IPS DF 19.7 (cell line): ENCODE measurements at places on chromosomes 4 and X.

- DNase-seq, result no peak
These were observed 46.9 kb upstream of the SLC25A4 start for GRCh38 chr4:185096032-185096653.

- DNase-seq, result no peak
These were observed 16.6 kb upstream of the PITX2 start for GRCh38 chr4:110639207-110640090.

DNA sequence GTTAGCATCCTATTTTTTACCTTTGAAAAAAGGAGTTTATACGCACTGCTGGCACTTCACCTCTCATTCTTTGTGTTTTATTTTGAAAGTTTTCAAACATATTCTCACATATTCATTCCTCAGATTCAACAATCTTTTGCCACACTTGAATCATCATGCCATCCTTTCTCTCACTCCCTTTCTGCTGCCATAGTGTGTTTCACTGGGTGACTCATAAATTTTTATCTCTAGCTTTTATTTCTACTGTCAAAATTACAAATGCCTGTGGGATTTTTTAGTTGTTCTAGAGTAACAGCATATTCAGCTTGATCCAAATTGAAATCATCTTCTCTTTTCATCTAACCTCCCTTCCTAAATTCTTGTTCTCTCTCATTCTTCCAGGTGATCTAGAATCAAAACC is 28.0 kb downstream of the MFSD8 start:
- DNase-seq, result no peak

DNA sequence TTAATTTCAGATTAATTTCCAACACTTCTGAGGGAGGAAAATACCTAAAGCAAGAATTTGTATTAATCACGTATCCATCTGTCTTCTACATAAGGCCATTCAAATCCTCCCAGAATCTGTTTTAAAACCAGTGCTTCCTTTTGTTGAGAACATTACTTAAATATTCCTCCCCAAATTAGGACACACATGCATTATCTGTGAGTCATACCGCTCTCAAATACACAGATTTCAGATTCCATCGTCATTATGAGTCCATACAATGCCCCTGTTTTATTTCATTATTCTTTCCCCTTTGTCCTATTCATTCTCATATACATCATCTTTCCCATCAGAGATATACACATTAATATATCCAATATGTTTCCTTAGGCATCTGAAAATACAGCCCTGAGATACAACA is 57.3 kb upstream of the PRSS12 start:
- no peak for DNase-seq

GRCh38 chr4:102606846-102607450 is 105.8 kb downstream of the NFKB1 start:
- DNase-seq, result no peak

- no peak for DNase-seq
These were observed 119.1 kb upstream of the OTUD4 start for GRCh38 chr4:145299380-145300076.

DNA sequence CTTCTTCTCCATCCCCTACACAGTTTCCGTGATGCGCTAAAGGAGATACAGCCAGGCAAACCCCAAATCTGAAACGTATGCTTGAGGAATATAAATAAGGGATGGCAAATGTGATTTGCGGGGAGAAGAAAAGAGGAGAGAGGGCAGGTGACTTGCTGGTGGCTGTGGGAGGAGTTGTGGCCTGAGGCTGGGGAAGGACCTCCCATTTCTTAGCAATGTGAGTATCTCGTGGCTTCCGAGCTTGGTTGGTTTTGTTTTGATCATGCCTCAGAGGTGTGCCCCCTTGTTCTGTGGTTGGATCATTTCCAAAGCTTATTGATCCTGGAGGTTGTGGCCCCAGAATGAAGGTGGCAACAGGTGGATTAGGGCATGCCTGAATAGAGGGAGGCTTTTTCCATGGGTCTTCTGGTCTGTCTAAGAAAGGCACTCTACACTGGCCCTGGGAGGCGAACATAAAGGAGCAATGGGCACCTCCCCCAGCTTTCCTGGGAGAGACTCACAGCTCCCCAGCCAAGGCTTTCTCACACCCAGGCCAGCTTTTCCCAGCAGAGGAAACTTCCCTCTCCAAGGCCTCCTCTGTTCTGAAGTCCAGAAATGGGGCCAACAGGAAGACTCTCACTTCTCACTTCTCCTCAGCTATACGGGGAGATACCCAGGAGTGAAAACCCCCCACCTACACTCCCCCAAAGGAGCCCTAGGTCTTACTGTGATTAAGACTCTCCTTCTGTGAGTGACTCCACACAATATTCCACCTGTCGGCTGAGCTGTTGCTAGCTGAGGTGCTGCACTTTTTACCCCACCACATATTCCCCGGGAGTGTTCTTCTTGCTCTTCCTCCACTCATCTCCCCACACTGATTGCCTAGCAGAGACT is 40.0 kb downstream of the C4orf51 start:
- no peak for DNase-seq

DNA sequence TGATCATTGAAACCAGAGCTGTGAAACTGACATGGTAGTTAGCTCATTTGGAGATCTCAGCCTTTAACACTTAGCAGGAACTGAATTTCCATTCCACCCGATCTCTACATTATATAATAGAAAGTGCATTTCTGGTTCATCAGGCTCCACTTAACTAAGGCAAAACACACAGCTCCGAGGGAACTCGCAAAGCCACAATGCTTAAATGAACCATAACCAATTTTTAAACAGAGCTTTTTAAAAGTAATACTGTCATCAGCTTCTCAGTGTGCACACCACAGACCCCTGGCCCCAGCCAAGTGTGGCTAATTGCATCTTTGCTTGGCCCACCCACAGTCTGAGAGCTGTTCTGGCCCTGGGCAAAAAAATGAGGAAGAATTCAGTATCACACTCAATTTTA is 66.1 kb downstream of the DCHS2 start:
- DNase-seq, result no peak

DNA sequence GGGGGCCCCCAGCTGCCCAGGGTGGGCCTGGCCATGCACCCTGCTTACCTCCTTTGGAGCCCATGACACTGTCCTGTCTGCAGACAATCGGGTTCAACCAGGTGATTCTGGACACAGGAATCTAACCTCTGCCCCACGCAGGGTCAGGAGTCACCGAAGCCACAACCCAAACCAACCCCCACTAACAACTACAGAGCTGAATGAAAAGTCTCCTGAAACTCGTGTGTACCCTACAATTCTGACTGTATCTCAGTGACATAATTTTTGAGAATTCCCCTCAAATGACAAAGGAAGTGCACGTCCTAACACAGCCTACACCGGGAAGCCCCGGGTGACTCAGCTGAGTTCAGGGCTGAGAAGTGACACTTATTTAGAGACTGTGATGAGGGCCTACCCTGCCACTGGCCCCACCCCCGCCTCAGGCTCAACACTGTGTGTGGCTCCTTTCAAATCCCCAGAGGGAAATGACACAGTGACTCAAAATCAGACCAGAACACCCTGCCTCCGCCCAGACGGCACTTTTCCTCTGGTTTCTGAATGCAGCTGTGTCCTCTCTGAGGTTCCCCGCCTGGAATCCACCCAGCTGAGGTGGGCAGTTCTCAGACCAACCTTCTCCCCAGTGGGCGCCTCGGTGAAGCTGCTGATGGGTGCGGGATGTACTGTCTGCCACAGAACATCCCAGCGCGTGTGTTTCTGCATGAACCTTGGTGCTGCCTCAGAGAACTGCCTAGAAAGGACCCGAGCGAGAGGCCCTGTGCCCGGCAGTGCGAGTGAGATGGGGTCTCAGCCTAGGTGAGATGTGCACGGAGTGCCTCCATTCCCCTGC is 9.9 kb downstream of the TNIP2 start:
- DNase-seq, result no peak

DNA sequence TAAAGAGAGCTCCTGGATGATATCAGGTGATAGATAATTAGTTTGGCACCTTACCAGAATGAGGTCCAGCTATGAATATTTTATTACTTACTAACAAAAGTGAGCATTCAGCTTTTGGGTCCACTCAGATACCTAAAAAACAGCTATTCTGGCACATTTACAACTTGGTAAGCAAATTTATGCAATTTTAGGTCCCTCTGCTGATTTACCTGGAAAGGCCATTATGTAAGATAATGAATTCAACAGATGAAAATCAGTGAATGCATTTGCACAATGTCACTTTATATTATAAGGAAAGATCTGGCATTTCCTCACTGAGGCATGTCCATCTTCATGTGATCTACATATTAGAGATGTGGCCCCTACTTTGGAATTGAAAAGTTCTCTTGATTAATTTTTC is 517.0 kb downstream of the SPRY1 start:
- DNase-seq, result no peak

DNA sequence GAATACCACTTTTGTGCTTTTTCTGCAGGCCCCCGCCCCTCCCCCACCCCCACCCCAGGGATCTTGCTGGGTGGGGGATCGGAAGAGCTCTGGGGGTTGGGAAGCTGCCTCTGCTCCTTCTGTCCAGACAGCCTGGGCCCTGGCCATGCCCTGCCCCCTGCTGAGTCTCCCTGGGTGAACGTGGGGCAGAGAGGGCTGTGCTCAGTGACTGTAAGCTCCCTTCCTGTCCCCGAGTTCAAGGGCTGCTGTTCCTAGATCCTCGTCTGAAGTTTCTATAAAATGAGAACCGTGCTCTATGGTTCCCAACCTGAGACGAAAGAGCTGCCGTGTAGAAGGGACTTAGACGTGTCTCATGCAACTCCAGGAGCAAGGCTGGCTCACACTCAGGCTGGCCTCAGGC is 105.0 kb downstream of the SORCS2 start:
- no peak for DNase-seq

GRCh38 chrX:2793752-2794151 is 35.0 kb upstream of the GYG2 start:
- no peak for DNase-seq

DNA sequence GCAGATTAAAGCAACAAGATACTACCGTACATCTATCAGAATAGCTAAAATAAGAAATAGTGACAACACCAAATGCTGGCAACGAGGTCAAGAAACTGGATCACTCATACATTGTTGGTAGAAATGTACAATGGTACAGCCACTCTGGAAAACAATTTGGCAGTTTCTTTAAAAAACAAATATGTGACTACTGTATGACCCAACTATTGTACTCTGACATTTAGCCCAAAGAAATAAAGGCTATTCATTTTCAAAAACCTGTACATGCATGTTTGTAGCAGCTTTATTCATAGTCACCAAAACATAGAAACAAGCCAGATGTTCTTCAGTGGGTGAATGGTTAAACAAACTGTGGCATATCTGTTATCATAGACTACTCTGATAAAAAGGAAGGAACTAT is 8.2 kb downstream of the CLCN3 start:
- no peak for DNase-seq

DNA sequence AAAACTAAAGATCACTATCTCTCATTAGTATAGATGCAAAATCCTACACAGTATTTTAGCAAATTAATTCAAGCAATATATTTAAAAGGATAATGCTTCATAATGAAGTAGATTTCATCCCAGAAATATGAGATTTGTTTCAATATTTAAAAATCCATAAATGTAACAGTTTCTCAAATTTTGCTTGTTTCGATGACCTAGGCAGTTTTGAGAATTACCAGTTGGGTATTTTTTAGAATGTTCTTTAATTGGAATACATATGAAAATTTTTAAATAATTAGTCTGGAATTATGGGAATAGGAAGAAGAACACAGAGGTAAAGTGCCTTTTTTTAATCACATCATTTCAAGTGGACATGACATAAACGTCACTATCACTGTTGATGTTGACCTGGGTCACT is 192.3 kb downstream of the FBXO8 start:
- no peak for DNase-seq

DNA sequence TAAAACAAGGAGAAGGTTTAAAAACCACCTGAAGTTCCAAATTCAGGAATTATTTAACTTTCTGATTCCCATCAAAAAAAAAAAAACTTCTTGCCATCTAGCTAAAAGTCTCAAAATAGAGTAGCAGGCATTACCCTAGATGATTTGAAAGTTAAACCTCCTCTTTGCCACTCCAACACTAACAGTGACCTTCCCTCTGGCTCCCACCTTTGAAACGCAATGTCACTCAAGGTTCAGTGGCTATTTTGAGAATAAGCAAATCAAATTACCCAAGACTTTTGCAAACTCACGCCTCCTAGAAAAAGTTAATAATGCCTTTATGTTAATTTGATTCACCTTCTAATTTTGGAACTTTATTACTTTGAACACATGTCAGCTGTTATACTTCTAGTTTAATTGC is 103.2 kb downstream of the ARHGAP6 start:
- no peak for DNase-seq

DNA sequence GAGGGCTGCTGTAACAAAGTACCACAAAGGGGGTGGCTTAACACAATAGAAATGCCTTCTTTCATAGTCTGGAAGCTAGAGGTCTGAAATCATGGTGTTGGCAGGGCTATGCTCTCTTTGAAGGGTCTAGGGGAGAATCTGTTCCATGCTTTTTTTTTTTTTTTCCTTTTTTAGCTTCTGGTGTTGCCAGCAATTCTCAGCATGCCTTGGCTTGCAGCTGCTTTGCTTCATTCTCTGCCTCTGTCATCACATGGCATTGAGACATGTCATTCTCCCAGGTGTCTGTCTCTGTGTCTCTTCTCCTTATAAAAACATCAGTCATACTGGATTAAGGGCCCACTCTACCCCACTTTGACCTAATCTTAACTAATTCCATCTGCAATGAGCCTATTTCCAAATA is 78.6 kb upstream of the BOD1L1 start:
- DNase-seq, result no peak

- DNase-seq, result no peak
These were observed 99.7 kb downstream of the AFF2 start for GRCh38 chrX:148600131-148600530.

DNA sequence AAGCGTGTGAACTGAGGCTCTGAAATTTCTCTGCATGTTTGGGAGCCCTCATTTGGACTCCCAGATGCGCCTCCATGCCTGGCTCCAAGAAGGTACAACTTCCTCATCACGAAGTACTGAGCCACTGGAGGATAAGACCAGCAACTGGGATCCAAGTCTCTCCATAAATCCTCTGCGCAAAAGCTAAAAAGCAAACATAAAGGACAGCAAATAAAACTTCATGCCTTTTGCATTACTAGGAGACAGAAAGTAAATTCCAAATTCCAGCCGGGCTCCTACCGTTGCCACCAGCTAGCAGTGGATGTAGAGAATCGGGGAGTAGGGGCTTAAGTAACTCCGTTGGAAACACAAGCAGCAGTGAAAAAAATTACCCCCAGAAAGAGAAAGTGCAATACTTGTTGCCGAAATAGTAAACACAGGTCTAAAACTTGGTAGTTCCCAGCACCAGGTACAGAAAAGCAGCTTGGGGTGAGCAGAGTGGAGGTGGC is 477.1 kb upstream of the TENM3 start:
- DNase-seq, result no peak

DNA sequence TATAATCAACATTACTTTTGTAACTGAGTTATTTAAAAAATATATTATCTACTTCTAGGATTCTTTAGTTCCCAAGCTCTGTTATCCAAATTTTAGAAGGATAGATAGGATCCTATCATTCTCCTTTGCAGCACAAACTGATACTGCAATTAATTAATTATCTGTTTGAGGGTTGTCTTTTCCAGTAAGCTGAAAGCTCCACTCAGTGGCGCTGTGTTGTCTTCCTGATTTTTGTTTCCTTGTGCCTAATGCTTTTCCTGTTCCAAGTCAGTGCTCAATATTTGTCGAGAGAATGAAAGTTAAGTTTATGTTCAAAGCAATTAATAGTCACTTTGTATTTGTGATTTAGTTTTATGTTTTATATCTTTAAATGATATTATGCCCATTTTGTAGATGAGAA is 107.4 kb upstream of the ANK2 start:
- no peak for DNase-seq

GRCh38 chr4:93515208-93515607 is 313.3 kb upstream of the ATOH1 start:
- DNase-seq, result no peak

- DNase-seq, result no peak
These were observed 25.3 kb upstream of the S100P start for GRCh38 chr4:6668391-6668790.

GRCh38 chr4:3302173-3302785 is 9.5 kb downstream of the RGS12 start:
- no peak for DNase-seq
